HCEC 1CT (cell line): ENCODE measurements at places on chromosomes 7 and 10.

GRCh38 chr10:68598978-68599770 lies 39.0 kb downstream of the TET1 start:
- peak; percentile 80 for DNase-seq

DNA sequence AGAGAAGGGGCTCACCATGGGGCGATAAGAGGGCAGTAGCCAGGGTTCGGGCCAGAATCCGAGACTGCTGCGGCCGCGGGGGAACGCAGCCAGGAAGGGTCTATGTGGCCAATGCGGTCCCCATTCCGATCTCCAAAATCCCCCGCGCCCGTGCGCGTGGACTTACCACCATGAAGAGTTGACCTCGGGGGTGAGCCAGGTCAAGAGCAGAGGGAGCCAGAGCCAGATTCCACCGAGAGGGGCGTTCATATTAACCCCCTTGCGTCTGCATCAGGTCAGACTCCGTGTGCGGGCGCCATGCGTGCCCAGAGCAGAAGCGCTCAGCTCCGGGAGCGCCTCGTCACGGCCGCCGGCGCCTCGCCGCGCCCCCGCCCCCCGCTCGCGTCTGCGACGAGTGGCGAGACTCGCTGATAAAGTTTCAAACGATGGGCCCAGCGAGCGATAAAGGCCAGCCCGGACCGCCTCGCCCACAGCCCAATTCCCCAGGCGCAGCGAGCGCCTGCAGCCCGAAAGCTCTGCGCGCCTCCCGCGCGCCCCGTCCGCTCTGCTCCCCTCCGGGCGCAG lies at the start of gene WNT2:
TSS of gene WNT2 (minus strand) at position 318 of the 564 bp plus-strand sequence. CDS start at position 249, 69 bp downstream.
- no peak for DNase-seq

- no peak for DNase-seq
These were observed 201.9 kb upstream of the FRMD4A start for GRCh38 chr10:14532473-14533251.

- DNase-seq: no peak
These were observed 55.3 kb downstream of the PPP1R9A start for GRCh38 chr7:94962661-94963060.

DNA sequence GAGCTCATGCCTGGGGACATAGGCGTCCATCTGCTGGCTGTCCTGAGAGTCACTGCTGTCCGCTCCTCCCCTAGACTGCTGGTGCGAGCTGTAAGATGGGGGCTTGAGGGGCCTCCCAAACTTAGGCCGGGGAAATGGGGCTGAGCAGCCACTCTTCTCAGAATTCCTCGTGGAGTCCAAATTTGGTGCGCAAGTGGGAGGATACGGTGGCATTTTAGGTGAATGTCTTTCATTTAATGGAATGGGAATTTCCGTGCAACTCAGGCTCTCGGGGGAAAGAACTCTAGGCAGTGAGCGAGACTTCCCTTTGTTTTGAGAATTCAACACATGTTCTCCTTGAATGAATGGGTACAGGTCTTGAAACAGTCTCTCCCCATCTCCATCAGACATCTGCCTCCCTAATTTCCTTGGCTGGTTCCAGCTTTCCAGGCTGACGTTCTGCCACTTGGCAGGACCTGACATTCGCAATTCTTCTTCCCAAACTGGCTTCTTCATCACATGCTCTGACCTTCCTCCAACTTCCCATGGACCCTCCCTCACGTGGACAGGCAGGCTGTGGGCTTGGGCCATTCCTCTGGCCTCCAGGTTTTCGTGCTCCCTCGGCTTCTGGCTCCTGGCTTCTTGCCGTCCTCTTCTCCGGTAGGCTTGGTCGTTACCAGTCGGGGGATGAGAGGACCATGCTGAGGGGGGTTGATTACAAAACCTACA lies 30.1 kb downstream of the JCAD start:
- DNase-seq: no peak

GRCh38 chr7:108409146-108409545 lies 47.1 kb downstream of the NRCAM start:
- no peak for DNase-seq

GRCh38 chr10:70191972-70192305 lies 21.6 kb upstream of the SAR1A start:
- DNase-seq: peak; percentile 99

- peak; percentile 17 for DNase-seq
These were observed 54.9 kb downstream of the PDGFA start for GRCh38 chr7:464454-465401.

GRCh38 chr10:11797847-11798633 lies 25.1 kb upstream of the PROSER2 start:
- no peak for DNase-seq

- DNase-seq: peak; percentile 71
These were observed 48.5 kb upstream of the SLC29A3 start for GRCh38 chr10:71270301-71271220.

- DNase-seq: no peak
These were observed 237.7 kb upstream of the PLXDC2 start for GRCh38 chr10:19578571-19578970.

DNA sequence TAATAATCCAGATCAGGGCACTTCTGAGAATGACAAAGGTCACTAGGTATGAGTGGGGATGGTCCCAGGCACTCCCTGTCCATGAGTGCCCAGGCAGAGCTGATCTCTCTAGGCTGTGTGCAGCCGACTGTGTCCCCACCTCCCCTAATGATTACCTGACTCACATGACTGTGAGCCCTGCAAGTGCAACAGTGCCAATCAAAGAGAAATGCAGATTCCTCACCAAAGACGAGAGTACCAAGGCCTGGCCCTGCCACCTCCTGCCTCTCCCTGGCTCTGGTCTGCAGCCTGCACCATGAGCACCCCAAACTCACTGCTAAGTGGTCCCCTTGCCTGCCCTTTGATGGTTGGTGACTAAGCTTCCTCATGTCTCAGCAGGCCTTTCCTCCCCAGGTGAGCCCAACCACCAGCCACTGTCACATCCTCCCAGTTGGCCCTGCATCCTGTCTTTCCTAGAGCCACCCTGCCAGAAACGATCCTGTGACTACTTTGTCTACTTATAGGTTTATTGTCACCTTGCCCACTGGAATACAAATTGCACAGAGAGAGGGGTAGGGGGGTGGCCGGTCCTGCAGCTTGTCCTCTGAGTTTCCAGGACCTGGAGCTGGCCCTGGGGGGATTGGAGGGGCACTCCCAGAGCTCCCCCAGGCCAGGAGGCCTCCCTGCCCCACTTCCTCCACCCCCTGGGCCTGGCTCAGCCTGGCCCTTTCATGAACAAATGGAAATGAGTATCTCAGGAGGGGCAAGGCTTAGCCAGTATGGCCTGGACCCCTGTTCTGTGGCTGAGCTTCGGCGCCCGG lies 22.4 kb upstream of the GDF10 start:
- DNase-seq: no peak

DNA sequence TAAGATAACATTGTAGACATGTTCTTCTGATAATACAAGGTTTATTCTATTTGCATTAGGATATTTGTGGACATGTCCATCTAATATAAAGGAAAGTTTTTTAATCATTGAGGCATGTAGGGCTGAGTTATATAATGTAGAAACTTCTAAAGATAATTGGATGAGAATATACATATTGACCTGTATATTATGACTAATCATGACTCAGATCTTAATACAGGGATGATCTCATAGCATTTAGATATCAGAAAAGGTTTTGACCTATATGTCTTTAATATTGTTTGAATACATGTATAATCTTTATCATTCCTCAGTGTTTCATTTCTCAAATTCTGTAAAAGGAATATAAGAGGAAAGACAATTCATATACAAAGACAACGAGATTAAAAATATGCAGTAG lies 39.2 kb downstream of the CD36 start:
- DNase-seq: peak; percentile 20

DNA sequence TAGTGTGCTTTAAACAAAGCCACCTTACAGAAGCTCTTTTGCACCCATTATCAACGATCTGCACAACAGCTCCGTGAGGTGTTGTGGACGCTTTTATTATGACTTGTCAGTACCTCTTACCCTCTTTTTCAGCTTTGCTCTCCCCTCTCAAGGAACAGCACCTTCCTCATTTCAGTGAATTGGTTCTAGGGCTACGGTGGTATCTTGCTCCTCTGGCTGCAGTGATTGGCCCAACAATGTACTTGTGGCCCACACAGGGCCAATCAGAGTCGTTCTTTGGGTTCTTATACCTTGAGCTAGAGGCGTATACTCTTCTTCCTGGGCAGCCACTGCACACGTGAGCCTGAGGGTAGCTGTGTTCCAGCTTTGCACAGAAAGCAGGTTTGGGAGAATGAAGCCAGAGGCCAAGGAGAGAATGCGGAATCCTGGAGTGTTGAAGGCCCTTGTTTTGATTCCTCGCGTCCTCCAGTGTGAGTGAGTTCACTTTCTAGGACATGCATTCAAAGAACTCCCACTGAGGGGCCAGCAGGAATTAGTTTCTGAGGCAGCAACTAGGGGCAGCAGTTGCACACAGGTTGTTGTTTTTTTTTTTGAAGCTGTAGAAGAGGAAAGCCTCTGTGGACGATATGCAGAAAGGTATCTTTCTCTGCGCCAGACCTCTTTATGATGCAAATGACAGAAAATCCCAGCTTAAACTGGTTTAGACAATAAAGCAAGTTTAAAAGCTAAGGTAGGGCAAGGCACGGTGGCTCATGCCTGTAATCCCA lies 49.8 kb upstream of the PDZD8 start:
- DNase-seq: no peak

- DNase-seq: no peak
These were observed 615 bp upstream of the WBP1L start for GRCh38 chr10:102743078-102743587.

- DNase-seq: no peak
These were observed 111.7 kb upstream of the COBL start for GRCh38 chr7:51428217-51428887.

DNA sequence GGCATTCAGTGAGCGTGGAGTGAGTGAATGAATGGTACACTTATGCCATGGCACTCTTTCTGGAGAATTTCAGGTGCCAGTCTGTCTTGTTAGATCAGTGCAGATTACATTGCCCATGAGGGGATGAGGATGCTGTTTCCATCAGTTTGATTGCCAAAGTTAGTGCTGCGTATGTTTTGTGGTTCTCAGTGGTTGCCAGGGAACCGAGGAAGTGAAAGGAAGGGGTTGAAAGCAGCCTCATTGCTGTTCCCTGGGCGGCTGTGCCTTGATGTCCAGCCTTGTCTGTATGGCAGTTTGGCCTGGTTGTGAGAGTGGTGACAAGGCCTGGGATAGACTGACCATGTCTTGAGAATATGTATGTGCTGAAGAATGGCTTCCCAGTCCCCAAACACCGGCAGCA lies 30.2 kb downstream of the WBP1L start:
- DNase-seq: no peak

DNA sequence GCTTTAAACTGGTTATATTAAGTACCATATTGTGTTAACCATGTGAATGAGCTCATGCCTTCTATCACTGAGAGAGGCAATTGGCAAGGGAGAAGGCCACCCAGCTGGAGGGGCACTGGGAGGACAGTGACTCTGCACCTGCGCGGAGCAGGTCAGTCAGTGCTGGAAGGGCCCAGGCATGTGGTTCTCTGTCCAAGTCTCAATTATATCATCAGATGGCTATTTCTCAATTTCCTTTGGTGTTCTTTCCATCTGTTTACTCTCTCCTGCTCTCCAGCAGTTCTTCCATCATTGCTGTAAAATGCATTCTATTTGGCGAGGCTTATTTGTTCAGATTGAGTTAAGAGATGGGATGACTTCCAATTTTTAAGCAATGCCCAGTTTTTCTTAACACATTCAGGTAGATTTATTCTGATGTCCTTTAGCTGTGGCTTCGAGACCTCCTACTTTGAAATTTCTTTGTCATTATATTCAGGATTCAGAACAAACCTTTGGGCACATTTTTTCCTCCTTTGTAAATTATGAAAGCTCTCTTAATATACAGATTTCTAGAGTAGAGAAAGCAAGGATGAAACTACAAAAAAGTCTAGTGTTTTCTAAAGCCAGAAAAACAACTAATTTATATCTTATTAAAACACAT lies 159.3 kb downstream of the BMPER start:
- no peak for DNase-seq

DNA sequence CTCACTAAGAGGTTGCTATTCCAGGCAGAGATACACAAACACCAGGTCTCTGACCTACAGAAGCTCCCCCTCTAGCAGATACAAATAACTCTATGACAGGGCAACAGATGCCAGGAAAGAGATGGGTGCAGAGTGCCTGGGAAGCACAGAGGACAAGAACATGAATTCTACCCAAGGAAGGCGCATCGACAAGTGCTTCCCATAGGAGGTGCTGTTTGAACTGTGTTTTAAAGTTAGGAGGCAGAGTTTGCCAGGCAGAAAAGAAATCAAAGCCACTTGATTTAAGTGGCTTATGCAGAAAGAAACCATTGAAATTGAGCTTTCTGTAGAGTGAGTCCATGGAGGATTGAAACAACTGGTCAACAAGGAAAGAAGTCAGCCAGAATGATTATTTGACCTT lies 35.3 kb upstream of the EGR2 start:
- peak; percentile 22 for DNase-seq

GRCh38 chr10:58436071-58436470 lies 50.9 kb downstream of the TFAM start:
- peak; percentile 22 for DNase-seq

GRCh38 chr7:70624500-70625103 lies 507.3 kb upstream of the GALNT17 start:
- no peak for DNase-seq

DNA sequence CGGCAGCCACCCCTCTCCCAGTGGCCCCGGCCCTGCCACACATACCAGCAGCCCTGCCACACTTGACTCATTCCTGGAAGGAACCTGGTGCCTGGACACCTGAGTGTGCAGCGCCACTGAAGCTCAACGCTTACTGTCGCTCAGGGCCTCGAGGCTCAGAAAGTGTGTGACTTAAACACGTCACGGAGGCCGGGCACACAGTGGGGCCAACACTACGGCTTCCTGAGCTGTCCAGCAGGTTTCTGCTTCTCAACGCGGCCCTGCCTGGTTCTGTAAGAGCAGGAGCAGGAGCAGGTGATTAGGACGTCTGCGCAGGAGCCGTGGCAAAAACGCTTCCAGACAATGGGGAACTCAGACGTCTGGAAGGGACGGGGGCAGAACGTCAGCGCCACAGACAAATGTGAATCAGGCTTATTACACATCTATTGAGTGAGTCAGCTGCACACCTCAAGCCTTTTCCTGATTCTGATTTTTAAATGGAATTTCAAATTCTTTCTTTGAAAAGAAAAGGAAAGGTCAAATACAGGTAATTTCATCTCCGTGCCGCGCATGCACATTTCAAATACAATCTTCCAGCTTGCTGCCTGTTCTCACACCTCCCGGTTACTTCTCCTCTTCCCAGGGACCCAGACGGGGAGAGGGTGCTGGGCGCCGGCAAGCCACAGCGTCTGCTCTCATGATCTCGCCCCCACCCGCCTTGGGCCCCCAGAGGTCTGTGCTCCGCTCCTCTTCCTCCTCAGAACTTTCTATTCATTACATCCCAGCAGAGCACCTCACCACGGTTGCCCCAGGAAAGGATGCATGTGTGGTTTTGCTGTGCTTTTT lies 66.6 kb downstream of the ADARB2 start:
- no peak for DNase-seq

DNA sequence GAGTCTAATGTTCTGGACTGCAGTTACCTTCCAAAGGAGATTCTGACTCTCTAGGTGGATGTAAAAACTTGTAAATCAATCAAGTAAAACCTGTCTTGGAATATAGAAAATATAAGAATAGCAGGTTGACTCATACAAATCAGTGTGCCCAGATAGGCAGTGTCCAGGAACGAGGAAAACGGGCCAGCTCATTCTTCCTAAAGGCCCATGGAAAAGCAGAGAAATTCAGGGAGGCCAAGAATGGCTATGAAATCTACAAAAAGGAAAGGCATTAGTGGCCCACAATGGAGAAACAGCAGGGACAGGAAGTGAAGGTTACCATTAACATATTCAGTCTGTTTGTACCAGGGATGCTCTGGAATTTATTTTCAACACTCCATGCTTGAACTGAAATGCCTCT lies 14.9 kb downstream of the GLI3 start:
- DNase-seq: no peak
